ENCODE measurements at places on chromosomes 3 and 15. TPM values are rescaled to one million over a fixed set of nuclear protein-coding genes. Genes with fewer than 3 reads are reported as not detected.

The LRRC49 gene
- 23.6 TPM for total RNA-seq

The TICRR gene
- total RNA-seq, result 0.32 TPM

The ATP10A gene
- 2.5 TPM for total RNA-seq

The SLC7A14 gene
- 3.3 TPM for total RNA-seq

The NT5DC2 gene
- 47.4 TPM for total RNA-seq

The PLCB2 gene
- total RNA-seq, result under 0.01 TPM

The ADAMTS7 gene
- total RNA-seq, result 4.1 TPM

The PLA2G4F gene
- total RNA-seq, result under 0.01 TPM

The MCF2L2 gene
- total RNA-seq, result 0.09 TPM

The LRRN1 gene
- total RNA-seq, result not detected

The CYP11A1 gene
- 0.79 TPM for total RNA-seq

The STAC gene
- not detected for total RNA-seq

The CFAP91 gene
- total RNA-seq, result 0.47 TPM

The TGM5 gene
- total RNA-seq, result not detected

The PLA2G4E gene
- total RNA-seq, result not detected

The CDHR4 gene
- 0.43 TPM for total RNA-seq

The SYNPR gene
- total RNA-seq, result not detected

The CCR4 gene
- total RNA-seq, result not detected

The LHFPL4 gene
- under 0.01 TPM for total RNA-seq

The HESX1 gene
- 0.79 TPM for total RNA-seq

The MTMR10 gene
- 9.1 TPM for total RNA-seq

The KBTBD8 gene
- total RNA-seq, result 0.77 TPM

The GOLGA8G gene
- total RNA-seq, result not detected

The MST1R gene
- total RNA-seq, result 0.86 TPM

Data from bronchial smooth muscle cell (primary cell).